NB4 (cell line): ENCODE measurements at places on chromosomes 6 and 20.
A peak's percentile ranks its signal among the peaks of the same experiment; 100 is the strongest.

GRCh38 chr6:113853252-113853651, 3.9 kb upstream of the MARCKS start:
- no peak for DNase-seq

DNA sequence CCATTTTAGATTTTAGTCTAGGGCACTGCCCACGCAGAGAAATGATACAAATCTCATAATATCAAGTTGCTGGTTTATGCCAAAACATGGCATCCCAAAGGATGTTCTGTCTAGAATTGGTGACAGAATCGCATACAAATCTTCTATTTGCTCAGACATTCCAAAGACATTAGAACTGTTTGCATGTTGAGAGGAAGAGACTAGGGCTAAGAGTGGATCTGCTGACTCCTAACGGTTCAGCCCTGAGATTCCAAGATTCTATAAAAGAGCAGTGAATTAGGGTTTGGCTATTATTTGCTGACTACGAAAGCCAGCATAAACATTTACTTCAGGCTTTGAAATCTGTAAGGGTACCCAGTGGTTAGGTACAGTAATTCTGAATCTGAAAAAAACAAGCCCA, 3.6 kb downstream of the EPB41L2 start:
- DNase-seq, result no peak

GRCh38 chr6:56742122-56742791, 99.6 kb upstream of the DST start:
- DNase-seq, result no peak

DNA sequence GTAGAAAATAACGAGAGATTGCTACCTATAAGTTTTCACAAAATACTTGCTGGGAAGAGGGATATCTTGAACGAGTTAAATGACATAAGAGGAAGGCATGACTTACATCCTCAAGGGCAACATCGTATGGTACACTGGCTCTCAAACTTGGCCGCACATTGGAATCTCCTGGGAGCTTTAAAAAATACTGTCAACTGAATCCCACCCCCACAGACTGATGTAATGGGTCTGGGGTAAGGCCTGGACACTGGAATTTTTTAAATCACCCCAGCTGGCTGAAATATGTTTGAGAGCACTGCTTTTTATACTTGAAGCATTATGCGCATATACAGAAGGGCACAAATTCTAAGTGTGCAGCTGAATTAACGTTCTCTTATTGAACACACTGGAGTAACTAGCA, 8.0 kb upstream of the TSHZ2 start:
- no peak for DNase-seq

DNA sequence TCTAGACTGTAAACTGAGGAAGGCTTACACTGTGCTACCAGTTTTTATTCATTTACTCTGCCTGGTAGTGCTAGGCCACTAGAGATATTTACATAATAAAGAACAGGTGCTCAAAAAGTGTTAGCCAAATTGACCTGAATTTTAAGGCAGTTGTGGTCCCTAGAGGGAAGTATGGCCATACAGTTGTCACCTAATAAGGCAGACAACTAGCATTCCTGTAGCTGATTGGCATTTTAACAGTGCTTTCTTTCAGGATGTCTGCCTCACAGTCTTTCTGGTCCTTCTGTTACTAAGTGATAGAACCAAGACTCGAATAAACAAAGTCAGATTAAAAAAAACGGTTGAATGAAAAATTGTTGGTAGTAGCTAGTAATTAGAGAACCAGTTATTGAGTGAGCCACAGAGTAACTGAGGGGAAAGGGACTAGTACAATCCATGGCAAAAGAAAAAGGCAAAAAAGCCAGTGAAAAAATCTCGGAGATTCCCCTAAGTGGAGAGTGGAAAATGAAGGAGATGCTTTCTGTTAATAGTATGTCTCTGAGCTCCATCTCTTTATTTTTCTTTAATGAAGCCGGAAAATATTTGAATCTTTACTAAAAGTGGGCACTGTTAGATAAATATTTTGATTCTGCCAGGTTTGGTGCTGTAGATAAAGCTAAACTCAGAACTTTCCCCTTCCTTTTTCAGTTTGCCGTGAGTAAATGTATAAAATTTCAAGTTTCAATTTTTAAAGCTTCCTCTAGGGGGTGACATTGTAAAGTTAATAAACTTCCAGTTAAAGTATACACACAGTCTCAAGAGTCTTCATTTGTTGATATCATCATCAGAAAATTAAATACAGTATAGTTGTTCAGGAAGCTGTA, 9.1 kb downstream of the VTA1 start:
- DNase-seq, result peak; percentile 32

GRCh38 chr20:49687595-49688567, 25.8 kb downstream of the B4GALT5 start:
- no peak for DNase-seq

DNA sequence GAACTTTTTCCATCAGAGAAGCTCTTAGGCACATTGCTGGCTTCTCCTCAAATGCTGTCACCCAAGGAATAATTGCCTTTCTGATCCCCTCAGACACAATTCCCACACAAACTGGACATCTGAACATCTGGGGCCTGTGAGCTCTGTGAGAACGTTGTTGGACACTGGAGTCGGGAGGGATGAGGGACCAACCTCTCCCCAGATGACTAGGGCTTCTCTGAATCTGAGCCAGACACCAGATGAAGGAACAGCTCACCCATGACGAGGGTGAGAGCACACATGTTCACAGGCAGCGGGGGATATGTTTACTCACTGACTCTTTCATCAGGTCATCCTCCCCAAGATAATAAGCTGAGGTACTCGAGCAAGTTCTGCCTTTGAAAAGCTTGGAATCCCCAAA, 283.9 kb upstream of the SUPT3H start:
- no peak for DNase-seq

GRCh38 chr20:51884561-51884960, 82.2 kb upstream of the SALL4 start:
- DNase-seq, result no peak

- DNase-seq, result no peak
Measured at GRCh38 chr6:127811900-127812570, 88.8 kb downstream of the THEMIS start.

- no peak for DNase-seq
Measured at GRCh38 chr20:49318091-49318429, 40.2 kb upstream of the ZNFX1 start.

GRCh38 chr6:10401632-10402223, 13.1 kb downstream of the TFAP2A start:
- no peak for DNase-seq

DNA sequence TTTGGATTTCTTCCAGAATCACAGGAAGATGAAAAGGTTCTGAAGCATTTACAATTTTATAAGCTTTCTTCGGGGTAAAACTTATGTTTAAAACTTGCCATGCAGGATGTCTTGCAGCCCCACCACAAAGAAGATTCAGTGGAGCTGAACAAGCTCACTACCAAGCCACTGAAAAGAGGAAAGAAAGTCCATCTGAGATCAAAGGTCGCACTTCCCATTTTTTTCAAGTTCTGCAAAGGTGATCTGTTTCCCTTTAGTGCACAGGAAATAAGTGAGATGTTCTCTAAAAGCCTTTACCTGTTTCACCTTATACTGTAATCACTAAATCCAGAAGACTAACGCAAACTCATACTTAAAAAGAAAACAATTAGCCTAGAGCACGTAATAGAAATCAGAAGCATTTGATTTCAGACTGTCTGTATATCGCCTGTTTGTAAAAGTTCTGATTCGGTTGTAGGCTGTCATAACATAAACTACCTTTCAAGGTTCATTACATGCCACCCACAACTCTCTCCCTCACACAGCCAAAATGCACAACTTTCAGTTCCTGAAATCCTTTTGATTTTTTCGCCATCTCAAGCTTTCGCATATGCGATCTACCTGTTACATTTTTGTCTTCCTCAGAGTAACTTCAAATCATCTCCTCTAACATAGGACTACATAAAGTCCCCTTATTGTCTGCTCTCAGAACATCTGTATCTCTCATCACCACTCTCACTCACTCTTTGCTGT, 1.8 kb downstream of the ECHDC1 start:
- DNase-seq, result peak; percentile 40

GRCh38 chr6:29146179-29146578, 24.5 kb upstream of the OR2J2 start:
- no peak for DNase-seq

DNA sequence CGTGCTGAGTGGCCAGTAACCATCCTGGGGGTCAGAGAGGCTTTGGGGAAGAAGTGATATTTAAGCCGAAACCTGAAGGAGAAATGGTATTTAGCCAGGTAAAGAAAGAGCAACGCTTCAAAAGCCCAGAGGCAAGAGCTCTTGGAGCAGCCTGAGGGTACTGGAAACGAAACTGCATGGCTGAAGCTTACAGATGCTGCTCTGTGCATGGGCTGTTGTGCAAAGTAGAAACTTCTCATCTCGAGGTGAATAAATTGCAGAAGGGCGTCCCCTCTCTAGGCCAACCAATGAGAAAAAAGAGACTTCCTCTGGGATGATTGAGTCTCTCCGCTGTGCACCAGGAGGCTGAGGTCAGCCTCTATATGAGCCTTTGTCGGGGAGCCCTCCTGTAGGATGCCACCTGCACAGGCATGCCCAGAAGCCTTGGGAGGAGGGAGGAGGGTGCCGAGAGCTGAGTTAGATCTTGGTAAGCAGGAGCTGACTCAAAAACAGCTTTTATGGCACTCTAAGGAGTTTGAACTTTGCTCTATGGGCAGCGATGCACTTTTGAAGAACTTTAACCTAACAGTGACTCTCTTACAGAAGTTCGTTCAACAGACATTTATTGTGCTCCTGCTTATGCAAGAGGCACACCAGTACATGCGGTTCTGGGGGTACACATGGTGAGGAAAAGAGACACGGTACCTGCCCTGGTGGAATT, 61.6 kb upstream of the EDN1 start:
- DNase-seq, result no peak

DNA sequence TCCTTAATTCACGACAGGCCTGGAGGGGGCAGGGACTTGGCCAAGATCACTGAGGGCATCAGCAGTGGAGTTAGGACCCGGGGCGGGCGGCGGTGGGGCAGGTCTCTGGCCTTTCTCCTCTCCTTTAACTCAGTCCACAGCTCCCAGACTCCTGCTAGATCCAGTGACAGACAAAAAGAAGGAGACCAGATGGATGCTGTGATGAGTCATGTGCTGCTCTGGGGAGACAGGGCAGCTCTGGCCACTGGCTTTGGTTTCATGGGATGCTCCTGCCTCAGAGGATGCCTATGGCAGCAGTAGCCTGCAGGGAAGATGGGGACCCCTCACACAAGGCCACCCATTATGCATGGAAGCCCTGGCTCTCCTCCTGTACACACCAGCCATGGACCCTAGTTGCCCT, 20.5 kb downstream of the EPB41L1 start:
- DNase-seq, result no peak

DNA sequence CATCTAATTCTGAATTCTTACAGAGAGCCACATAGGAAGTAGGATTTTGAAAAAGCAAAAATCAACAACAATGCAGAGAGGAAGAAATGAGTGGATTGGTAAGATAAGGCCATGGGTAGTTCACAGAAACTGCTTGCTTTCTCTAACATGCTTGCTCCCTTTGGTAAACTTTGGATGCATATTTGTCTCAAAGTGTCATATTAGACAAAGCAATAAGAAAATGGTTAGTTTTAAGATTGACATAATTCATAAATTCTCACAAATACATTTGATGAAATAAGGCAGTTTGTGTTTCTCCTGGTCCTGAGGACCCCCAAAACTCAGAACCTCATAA, 31.7 kb downstream of the UTRN start:
- DNase-seq, result no peak

- DNase-seq, result peak; percentile 54
Measured at GRCh38 chr20:18738055-18738454, 75.5 kb upstream of the SCP2D1 start.

- no peak for DNase-seq
Measured at GRCh38 chr20:6924681-6925080, 157.2 kb downstream of the BMP2 start.

DNA sequence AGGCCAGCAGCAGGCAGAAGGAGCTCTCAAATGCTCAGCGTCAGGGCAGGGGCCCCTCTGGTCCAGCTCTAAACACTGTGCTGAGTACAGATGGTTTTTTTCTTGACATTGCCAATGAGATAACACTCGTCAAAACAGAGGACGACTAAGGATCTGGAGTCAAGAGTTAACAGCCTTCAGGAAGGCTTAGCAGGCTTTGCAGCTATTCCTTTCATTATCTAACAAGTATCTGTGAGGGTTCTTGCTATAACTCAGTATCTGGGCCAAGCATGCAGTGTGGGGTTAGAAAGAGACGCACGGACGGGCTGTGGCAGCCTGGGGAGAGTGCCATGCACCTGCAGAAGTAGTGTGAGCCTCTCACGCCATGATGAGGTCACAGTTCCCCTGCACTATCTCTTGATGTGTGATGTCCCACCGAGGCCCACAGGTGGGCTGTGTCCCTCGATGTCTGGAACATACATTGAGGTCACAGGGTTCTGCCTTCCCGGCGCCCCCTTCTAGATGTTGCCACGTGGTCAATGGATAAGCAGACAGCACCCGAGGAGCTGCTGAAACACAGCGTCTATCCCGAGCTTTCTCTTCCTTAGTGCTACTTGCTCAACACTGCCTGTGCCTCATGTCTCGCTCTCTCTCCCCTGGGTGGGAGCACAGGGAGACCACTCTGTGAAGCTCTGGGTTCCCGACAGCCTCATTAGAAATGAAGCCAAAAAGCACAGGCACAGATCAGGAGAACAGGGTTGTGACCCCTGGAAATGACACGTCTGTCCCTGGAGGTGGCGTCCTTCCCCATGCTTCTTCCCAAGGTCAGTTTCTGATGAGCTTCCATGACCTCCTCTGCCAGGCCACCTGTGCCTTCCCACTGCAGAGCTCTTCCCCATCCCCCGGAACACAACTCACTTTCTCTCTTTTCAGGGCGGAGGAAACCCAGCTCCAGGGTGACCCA, 85.5 kb upstream of the RPS6KA2 start:
- DNase-seq, result peak; percentile 17

DNA sequence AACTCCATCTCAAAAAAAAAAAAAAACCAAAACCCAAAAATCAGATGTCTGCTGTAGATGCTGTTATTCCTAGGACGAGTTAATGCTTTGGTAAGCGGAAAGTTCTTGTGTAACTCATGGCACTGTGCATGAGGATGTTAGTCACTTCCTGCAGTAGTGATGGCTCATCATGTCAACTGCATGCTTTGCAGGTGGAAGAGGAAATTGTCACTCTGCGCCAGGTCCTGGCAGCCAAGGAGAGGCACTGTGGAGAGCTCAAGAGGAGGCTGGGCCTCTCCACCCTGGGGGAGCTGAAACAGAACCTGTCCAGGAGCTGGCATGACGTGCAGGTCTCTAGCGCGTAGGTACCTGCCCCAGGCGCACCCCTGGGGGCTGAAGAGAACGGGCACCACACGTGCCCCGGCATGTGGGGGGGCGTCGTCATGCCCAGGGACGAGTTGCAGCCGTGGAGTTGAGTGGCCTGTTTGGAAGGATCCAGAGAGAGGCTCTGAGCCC, 8.5 kb downstream of the TPD52L2 start:
- DNase-seq, result peak; percentile 97

GRCh38 chr6:168148231-168148849, 69.3 kb upstream of the FRMD1 start:
- DNase-seq, result no peak

DNA sequence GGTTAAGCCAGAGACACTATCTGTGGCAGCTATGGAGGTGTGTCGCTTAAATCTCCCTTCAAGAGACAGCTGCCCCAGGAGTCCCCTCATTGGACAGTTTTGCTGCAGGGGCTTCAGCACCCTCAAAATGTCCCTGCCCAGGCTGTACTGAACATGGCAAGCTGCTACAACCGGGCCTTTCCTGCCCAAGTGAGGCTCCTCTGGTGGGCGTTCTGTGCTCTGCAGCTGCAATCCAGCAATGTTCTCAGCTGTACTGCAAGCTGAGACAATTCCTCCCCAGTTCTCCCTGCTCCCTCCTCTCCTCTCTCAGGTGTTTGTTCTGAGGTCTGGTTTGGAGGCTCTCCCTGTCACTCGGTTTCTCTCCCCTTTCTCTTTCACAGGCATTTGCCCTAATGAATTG, 190.8 kb upstream of the LAMP5 start:
- DNase-seq, result no peak

GRCh38 chr6:134240665-134241431, 77.1 kb downstream of the SGK1 start:
- DNase-seq, result peak; percentile 65
